ENCODE measurements at places on chromosomes 16 and 17.

DNA sequence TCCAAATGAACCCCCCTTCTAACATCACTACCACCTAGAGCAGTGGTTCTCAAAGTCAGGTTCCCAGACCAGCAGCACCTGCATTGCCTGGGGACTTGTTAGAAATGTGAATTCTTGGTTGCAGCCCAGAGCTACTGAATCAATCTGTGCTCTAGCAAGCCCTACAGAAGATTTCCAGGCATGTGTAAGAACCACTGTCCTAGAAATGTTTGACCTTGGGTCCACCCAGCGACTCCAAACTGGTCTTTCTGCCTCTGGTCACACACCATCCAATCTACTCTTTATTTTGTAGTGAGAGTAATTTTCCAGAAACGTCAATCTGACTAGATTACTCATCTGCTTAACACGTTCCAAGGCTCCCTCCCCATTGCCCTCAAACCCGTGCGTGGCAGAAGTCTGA is 169.9 kb downstream of the HAPSTR1 start:
- DNase-seq = no peak

DNA sequence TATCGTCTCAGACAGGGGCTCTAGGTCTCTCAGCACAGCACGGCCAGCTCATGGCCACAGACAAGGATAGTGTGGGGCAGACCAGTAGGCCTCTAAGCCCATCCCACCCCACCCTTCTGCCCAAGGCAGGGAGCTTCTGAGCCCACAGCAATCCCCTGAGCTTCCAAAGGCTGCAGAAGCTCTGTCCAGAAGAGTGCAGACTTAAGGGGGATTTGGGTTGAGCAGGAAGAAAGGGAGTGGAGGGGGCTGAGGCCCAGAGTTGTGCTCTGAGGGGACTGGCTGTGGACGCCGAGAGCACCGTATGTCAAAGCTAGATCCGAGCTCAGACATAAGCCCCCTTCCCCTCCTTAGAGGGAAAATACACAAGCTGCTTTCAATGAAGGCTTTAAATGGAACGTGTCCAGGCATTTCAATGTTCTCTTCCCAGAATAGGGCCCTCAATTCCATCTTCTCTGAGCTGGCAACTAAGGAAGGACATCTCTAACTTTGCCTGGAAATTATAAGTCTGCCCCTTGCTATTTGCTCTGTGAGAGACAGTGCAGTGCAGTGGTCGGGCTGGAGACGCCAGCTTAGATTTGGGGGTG is 116.4 kb upstream of the RPL38 start:
- DNase-seq = no peak

- no peak for DNase-seq
These were observed 46.2 kb downstream of the MEOX1 start for GRCh38 chr17:43615330-43616028.

GRCh38 chr16:80231888-80232287 is 308.9 kb upstream of the DYNLRB2 start:
- DNase-seq = no peak

DNA sequence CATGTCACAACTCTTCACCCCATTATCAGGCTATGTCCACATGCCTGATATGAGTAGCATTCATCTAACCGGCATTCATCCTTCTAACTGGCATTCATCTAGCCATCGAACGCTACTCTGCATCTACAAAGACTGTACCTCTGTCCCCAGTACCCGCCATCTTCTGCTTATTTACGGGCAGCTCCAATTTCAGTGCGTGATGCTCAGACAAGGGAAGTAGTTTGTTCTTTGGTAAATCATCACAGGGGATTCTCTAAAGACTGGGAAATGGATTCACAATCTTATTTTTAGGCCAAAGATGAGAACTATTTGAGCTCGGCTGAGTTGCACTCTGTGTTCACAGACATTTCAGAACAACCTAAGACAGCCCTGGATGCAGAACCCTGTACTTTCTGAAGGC is 39.4 kb downstream of the STAT5B start:
- no peak for DNase-seq

- DNase-seq = no peak
These were observed 3.0 kb downstream of the MRPL38 start for GRCh38 chr17:75901727-75902126.

- no peak for DNase-seq
These were observed 56.7 kb upstream of the NKD1 start for GRCh38 chr16:50491516-50491915.

DNA sequence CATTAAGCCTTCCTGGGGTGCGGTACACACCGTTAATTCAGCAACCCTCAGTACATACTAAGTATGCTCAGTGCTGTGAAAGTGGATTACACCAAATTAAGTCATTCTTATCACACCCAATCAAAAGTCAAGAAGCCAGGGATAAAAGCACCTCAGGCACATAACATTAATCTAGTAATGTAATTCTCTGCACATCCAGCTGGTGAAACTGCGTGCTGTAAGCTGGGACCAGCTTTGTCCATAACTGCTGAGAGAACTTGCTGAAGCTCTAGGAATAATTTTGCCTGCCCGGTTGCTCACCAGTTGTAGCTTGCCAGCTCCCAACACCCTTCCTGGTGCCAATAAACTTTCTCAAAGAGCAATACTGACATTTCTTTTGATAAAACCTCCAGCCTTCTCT is 44.9 kb downstream of the SLC47A1 start:
- no peak for DNase-seq

- no peak for DNase-seq
These were observed 13.5 kb downstream of the CUEDC1 start for GRCh38 chr17:57941384-57942370.

GRCh38 chr17:64042700-64043485 is 22.5 kb upstream of the ICAM2 start:
- no peak for DNase-seq

DNA sequence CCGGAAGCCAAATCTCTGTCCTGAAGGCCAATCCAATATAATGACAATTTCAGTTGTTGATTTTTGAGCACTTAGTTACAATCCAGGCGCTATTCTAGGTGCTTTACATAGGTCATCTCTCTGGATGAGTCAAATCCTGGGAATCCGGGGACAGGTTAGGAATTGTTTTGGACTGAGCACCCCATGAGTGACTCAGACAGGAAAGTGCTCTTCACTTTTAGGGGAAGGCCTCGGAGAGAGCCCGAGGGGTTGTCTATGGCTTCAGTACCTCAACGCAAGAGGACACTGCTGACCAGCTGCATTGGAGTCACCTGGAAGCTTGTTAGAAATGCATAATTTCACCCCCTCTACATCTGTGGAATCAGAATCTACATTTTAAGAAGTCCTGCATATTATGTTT is 108.8 kb downstream of the IRX5 start:
- no peak for DNase-seq

DNA sequence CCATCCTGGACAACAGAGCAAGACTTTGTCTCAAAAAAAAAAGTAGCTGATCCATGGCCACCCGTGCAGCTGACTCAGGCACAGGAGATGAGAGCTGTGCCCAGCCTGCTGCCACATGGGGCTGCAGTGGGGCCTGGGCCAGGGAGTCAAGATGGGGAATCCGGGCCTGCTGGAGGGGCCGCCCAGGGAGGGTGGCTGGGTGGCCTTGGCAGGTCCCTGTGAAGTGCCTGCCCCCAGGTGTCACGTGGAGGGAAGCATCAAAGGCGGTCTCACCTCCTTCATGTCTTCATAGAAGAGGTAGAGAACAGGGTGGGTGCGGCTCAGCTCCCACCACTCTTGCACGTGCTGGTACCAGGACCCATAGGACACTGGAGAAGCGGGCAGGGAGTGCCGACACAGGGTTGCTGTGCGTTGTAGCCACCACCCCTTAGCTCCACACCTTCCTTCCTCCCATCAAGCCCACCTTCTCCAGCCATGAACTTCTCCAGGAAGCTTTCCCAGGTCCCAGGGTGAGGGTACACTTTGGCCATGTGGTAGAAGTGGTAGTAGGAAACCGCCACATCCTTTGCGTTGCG is 3.8 kb downstream of the SULT1A2 start:
- no peak for DNase-seq

DNA sequence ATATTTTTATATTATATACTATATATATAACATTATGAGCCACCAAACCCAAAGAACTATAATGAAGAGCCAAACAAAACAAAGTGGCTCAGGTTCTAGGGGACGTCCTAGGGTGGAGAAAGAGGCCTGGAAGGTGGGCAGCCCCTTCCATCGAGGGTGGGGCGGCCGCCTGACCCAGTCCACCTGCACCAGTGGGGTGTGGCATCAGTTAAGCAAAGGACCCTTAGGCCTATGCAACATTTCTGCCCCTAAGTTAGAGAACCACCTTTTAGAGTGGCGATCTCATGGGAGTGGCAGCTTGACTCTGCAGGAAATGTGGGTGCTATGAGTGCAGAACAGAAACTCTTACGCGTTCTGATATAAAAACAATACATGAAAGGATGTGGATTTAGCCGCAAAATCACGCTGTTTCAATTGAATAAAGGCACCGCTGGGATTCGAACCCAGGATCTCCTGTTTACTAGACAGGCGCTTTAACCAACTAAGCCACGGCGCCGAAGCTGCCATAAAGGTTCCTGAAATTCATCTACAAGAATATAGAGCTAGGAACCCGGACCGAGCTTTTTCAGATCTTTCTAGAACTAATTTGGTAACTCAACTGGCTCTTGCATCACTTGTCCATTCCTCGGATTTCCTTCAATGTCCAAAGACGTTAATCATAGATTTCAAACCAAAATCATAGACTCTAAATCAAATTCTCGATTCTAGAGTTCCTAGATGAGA is 15.6 kb upstream of the AURKB start:
- peak; percentile 65 for DNase-seq

DNA sequence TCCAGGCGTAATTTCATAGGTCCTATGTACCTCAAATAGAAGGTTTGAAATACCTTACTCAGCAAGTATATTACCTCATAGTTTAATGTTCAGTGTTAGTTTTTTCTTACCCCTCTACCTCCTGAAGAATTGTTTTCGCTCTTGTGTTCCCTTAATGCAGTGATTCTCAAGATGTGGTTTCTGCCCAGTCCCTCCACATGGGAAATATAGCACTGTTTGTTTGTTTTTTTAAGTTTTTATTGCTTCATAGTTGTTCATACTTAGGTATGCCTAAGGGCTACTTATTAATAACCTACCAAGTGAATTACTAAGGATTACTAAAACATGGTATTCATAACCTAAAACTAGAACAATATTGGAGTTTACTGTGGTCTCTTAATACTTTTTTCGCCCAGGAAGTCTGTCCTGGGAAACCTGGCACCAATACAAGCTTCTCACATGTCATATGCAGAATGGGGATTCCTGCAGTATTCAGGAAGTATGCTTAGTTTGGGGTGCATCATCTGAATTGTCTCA is 5.0 kb downstream of the RSPRY1 start:
- DNase-seq = no peak

GRCh38 chr16:50193594-50193993 is 40.5 kb downstream of the TENT4B start:
- DNase-seq = no peak

DNA sequence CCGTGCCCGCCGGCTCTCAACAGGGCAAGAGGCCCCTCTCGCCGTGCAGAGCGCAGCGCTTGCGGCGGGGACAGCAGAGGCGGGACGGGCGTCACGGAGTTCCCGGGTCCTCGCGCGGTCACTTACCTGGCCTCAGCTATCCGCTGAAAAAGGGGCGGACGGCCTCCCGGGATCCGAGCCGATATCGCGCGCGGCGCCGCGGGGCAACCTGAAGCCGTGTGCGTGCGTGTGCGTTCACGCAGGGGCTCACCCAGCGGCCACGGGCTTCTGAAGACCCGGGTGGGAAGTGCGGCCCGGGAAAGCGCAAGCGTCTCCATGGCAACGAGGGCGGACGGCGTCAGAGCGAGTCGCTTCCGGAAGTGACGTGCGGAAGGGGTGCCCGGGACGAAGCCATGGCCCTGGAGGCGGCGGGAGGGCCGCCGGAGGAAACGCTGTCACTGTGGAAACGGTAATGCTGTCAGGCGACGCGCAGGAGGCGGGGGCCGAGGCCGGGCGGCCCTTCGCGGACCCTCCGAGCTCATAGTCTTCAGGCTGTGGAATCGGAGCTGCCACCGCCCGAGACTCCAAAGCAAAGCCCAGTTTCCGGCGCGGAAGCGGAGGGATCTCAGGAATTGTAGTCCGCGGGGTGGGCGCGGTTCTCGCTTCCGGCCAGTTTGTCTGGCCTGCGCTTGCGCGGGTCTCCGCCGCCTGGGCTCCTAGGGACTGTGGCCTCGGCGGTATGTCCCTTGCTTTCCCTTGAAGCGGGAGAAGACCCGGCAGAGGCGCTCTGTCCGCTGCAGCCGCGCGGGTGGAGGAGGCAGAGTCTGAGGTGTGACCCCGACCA is at the start of gene ENDOV:
Gene ENDOV, plus strand, starts transcription at position 365 of the 823 bp plus-strand sequence. Its CDS starts 28 bp downstream, at position 393.
- DNase-seq = peak; percentile 94

DNA sequence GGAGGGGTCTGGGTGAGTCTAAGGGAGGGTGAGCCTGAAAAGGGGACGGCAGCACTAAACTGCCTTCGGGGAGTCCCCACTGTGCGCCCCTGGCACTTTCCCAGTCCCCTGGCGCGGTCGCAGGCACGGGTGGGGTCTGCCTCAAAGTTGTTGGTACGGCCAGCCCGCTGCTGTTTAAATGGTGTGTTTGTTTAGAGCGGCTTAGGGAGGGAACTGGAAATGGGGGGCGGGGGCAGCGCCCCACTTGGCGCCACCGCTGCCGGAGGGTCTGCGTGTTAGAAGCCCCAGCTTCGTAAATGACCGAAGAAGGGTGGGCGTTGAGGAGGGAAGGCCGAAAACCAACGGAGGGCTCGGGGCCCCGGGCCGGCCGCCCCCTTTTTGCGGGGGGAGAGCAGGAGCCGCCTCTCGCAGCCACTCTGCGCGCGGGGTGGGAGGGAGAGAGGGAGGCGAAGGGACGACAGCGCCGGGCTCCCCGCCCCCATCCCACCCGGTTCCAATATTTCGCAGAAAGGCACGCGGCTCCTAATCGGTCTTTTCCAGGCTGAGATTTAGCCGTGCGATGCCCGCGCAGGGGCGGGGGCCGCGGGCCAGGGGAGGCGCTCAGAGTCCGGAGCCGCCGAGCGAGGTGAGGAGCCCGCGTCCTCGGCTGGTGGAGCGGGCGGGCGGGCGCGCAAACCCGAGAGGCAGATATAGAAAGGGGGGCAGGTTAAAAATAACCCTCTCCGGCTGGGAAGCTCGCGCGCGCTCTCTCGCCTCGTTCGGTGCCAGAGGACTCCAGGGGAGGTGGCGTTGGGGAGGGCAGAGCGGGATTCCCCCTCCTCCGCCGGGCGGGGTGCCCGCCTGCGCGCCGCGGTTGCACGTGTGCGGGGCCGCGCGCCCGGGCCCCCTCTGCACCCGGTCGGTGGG is 54.9 kb downstream of the SREBF1 start:
- DNase-seq = peak; percentile 94

GRCh38 chr16:49292413-49292812 is 10.8 kb upstream of the CBLN1 start:
- no peak for DNase-seq

GRCh38 chr16:49531931-49532840 is 158.6 kb downstream of the C16orf78 start:
- DNase-seq = no peak

DNA sequence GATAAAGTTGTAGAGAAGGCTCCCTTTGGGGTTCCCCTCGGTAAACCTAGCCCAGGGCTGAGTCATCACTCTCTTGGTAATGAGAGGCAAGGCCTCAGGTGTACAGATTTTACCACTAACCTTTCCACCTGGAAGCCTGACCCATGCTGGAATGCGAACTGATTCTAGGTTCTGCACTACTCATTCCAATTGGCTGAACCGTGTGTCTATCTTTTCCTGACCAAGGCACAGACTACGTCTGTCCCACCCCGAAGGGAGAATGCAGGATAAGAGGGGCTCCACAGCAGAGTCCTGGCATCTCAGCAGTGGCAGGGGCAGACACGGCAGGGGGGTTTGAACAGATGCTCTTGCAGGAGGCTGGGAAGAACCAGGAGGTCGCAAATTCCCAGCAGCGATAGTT is 65.4 kb upstream of the B4GALNT2 start:
- DNase-seq = no peak

All from muscle of back (tissue), 13 donors.